ENCODE measurements at places on chromosomes 4 and X.
A peak's percentile ranks its signal among the peaks of the same experiment; 100 is the strongest.

- no peak for DNase-seq
Observed at GRCh38 chrX:111736571-111736970, 55.6 kb downstream of the ALG13 start.

DNA sequence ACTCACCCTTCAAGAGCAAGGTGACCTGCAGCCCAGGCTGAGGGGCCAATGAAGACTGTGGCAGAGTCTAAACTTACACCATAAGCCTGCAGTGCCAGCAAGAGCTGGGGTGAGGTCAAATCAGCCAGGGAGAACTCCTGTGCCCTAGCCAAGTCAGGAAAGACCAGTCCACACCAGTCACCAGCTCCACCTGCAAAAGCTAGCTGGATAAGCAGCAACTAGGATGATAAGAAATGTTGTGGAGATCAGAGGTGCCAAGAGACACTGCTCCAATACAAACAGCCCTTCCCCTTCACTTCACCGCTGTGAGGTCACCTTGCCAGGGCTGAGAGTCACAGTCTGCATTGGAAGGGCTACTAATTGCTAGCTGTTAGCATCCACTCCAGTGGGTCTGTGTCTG is 31.3 kb downstream of the NIPAL1 start:
- DNase-seq = no peak

DNA sequence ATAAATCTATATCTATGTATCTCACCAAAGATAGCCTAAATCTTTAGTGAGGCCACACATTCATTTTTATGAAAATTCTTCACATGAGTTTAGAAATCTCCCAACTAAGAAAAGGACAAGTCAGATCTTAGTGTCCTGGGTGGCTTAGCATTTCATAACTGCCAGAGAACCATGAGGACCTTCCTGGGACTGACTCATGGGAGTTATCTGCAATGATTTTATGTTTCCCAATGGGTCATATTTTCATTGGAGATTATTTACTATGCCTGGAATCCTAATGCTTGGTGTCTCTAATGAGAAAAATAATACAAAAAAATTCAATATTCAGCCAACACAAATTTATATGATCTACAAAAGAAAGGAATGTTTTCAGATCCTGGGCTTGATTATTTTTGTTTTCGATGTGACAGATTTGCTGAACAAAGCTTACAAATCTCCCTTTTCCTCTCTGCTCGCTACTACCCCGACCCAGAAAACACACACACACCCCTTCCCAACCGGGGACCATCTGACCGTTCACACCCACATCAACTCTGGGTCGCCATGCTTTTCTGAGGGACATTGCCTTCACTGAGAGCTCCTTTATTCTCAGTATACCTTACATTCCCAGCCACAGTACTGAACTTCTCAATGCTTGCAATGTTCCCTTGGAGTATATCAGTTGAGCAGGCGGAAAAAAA is 40.1 kb downstream of the SORBS2 start:
- no peak for DNase-seq

- DNase-seq = no peak
Observed at GRCh38 chr4:181063212-181063611, 1180.0 kb upstream of the TENM3 start.

- DNase-seq = no peak
Observed at GRCh38 chr4:15395311-15395710, 32.5 kb upstream of the C1QTNF7 start.

GRCh38 chr4:22504447-22504846 is 11.4 kb downstream of the ADGRA3 start:
- DNase-seq = no peak

DNA sequence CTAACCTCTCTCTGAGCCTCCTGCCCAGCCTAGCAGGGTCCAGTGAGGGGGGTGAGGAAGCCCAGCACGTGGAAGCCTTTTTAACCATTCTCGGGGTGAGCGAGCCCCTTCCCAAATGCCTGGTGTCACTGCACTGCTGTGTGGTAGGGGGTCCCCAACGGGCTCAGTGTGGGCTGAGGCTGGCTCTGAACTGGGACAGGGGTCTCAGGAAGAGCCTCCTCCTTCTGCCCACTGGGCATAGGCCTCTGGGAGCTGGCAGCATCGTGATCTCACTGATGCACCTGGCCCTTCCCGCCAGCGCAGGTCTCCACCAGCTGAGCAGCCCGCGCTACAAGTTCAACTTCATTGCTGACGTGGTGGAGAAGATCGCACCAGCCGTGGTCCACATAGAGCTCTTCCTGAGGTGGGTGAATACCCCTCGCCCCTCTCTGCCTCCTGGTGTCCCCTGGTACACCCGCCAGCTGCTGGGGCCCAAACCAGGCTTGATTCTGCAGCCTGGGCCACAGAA is 12.6 kb downstream of the HTRA3 start:
- DNase-seq = peak; percentile 84

DNA sequence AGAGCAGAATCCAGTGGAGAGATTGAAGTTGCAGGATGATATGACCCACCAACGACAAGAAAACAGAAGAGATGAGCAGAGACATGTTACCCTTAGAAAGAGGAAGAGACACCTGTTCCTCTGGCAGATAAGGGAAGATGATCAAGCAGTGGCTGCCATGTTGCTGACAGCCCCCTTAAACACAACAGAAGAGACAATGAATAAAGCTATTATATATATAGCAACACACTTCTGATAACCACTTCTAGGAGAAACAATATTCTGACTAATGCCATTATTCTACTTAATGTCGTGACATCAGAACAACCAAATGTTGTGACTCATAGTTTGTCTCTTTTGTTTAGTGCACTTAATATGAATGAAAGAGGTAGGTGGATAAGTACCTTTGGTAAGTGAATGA is 44.9 kb downstream of the SH3RF1 start:
- DNase-seq = no peak

- no peak for DNase-seq
Observed at GRCh38 chrX:40106676-40107290, 9.0 kb upstream of the BCOR start.

GRCh38 chr4:118904418-118904817 is 15.8 kb downstream of the SYNPO2 start:
- no peak for DNase-seq

GRCh38 chr4:3869174-3869572 is 103.0 kb downstream of the ADRA2C start:
- no peak for DNase-seq

DNA sequence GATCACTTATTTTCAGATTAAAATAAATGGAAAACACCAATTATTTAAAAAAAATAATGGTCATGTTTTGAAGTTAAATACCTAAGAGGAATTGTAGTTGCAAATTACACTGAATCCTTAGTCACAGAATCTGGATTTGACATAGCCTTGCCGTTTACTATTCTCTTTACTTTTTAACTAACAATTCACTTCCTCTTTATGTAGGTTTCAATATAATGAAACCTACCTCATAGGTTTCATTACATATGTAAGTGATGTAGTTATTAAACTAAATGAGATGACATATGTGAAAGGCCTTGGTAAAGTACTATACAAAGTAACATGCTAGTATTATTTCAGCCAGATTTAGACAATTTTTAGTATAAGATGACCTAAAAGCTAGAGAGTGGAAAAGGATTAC is 6.5 kb downstream of the SPP1 start:
- no peak for DNase-seq

DNA sequence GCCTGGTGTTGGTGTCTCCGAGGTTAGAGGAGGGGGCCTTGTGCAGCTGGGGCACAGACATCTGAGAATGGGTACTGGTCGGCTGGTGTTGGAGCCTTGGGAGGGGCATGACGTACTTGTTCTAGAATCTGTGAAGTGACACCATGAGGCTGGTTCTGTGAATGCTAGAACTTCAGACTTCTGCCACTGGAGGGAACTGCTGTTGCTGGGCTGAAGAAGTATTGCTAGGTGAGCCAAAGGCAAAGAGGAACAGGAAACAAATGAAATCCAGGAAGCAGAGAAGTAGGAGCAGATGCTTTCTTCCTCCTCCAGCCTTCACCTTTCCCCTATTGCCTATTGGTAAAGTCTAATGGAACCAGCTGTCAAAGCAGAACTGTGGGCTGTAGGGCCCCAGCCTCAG is 120.9 kb upstream of the DDIT4L start:
- DNase-seq = no peak

DNA sequence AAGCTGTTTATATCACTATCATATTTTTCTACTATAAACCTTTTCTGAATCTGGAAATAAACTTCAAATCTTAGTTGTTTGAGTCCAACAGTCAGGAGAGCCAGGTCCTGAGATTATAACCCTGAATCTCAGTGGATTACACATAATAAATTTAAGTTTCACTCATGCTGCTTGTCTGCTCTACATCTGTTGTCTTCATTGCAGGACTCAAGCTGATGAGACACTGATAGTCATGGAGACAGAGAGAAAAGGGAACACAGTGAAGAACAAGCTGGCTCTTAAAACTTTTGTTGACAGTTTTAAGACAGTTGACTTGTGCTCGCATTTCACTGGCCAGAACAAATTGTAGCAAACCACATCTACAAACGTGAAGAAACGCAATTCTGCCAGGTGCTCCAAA is 327.0 kb upstream of the CTSO start:
- no peak for DNase-seq

GRCh38 chr4:20391198-20391597 is 139.5 kb downstream of the SLIT2 start:
- no peak for DNase-seq

DNA sequence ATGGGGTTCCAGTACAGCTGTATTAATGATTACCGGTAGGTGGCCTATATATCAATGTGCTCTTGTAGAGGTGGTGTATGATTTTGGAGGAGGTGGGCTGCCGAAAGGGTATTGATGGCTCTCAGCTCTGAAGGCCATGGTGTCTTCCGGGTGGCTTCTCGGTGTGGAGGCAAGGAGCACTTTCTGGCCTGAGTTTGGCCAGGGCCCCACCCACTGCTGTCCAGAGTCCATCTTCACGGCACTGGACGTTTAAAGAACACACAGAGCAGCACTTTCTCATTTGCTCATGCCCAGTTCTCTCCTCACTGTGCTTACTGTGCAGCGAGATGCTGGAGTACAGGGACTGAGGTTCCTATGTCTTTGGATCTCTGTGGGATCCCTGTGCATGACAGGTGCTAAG is 16.1 kb downstream of the BST1 start:
- DNase-seq = no peak

- DNase-seq = peak; percentile 87
Observed at GRCh38 chr4:105145903-105146275, 787 bp upstream of the TET2 start.

DNA sequence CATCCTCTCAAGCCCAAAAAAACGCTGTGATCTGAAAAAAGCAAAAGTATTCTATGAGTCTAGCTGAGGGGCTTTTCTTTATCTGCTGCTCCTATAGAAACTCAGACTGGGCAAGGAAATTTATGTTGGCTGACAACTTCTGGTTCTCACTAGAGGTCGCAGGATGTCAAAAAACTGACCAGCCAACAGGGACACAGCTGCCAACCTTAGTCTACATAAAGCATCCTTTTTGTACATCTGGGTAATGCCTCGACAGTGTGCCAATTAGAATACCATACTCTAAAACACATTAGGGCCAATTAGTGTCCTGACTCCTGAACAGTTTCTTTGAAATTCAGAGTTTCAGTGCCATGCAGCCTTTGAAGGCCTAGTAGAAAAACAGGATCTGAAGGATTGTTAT is 8.8 kb upstream of the TLL1 start:
- DNase-seq = no peak

DNA sequence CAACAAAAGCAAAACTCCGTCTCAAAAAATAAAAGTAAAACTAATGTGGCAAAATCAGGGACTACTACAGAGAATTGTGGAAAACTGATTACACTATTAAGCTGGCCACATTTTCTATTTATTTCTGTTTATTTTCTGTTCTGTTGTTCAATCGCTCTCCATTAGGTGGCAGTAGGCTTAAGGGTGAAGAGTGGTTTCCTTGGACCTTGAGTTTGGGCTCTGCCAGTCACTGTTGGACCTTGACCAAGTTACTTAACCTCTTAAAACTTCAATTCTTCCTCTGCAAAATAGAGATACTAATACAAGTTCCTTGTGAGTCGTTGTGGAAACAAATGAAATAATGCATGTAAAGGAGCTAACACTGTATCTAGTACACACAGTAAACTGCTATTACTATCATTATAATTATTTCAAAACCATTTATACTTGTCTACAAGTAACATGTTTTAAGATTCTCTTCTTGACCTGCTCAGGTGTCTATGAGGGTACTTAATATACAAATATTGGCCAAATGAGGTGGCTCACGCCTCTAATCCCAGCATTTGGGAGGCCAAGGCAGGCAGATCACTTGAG is 15.2 kb downstream of the HSD17B11 start:
- DNase-seq = no peak

DNA sequence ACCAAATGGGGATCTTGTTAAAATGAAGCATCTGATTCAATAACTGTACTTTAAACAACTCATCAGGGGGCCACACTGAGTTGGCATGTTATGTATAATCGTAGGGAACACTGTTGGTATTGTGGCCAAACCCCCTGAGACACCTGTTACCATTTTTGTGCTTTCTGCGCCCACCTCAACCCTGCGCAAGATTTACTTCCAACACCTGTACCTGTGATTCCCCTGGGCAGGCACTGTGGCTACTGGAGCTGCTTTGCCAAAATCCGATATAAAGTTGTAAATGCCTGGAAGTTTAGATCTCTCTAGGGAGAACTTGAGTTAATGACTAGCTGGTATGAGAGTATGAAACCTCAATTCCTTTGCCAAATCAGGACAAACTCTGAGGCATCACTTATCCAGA is 259.8 kb upstream of the ATOH1 start:
- DNase-seq = no peak

DNA sequence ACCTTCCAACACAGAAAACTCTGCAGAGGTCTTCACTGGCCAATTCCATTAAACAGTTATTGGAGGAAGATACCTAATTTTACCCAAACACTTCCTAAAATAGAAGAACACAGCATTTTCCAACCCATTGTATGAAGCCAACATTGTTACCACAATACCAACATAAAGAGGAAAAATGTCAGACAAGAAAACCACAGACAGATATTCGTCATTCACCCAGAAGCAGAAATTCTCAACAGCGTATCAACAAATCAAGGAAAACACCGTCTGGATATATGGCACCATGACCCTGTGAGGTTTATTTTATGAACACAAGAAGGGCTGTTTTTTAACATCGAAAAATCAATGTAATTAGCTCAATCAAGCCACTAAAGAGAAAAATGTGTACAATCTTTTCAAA is 255.6 kb downstream of the ASMT start:
- no peak for DNase-seq

DNA sequence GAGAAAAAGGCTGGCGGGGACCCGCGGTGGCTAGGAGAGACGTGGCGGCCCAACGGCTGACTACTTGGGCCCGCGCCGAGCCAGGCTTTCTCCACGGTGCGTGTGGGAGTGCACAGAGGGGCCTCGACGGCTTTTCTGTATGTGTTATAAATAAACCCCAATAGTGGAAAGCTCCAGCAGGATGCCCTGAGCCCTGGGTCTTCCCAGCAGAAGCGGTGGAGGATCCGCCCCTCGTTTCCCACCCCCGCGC is 268 bp upstream of the PRRG1 start:
- no peak for DNase-seq

GRCh38 chr4:89111833-89112563 is 665 bp downstream of the TIGD2 start:
- DNase-seq = no peak

GRCh38 chr4:175562542-175562941 is 249.5 kb downstream of the GPM6A start:
- no peak for DNase-seq
